Osteoblast (primary cell): ENCODE measurements at places on chromosomes 4 and X. TPM values are rescaled to one million over a fixed set of nuclear protein-coding genes. Genes with fewer than 3 reads are reported as not detected.

NUDT10 gene
- total RNA-seq, result 2.5 and 2.7 TPM in 2 replicates

CT45A5 gene
- not detected in 2 replicates for total RNA-seq

ZNF827 gene
- 16.3 and 20.0 TPM in 2 replicates for total RNA-seq

DGAT2L6 gene
- not detected in 2 replicates for total RNA-seq

CLDN22 gene
- total RNA-seq, result not detected in 2 replicates

NDST3 gene
- not detected in 2 replicates for total RNA-seq

GRCh38 chr4:38894322-38894982 lies 26.8 kb downstream of the FAM114A1 start:
- no peaks in the 10 kb centered on the region for H3K27me3 ChIP-seq
- H3K27ac ChIP-seq, result no peak overlapping the region
- no peak overlapping the region for H3K4me3 ChIP-seq
- DNase-seq, result no peak
- H3K36me3 ChIP-seq, result peaks cover 83% of the 10 kb centered on the region

DNA sequence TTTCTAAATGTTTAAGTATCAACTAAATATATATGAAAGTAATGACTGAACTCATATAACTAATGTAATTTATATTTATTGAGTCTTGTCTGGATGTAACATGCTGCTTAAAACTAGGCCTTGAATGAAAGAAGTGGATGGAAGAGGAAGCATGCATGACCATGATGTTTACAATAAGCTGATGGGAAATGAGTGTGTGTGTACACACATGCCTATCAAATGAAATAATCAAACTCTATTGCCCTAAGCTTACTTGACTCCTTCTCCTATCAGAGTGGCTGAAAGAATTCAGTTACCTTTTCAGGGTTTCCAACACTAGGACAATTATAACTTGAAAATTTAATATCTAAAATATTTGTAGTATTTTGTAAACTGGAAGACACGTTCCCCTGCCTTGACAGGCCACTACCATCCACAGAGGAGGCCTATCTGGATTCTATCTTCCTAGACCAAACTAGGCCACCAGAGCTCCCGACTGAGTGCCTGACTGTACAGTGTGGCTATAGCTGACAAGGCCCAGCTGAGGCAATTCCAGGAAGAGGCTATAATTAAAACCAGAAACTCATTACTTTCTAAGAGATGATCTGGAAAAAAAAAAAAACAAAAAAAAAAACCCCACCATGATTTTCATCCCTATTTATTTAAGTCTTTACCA lies 7.6 kb downstream of the ARSJ start:
- no peak for DNase-seq
- no peaks in the 10 kb centered on the region for H3K27me3 ChIP-seq
- no peak overlapping the region for H3K4me3 ChIP-seq

DNA sequence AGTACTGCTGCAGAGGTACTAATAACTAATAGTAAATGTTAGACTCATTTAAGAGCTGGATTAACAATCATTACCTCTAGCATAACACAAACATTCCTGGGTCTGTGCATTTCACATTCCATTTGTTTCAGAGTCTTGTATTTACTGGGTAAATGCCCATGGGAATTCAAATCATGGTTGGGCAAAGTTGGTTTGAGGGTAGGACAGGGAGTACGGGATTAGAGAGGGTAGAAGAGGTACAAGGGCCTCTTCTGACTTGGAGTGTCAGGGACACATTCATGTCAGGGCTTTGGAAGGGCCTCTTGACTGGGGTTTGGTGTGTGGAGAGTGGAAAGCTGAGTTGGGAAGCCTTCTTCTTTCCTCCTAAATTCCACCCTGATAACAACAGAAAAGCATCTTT lies 65.9 kb downstream of the WWC2 start:
- H3K4me1 ChIP-seq, result peaks cover 15% of the 10 kb centered on the region
- no peaks in the 10 kb centered on the region for H3K36me3 ChIP-seq
- no peak overlapping the region for H3K4me3 ChIP-seq
- DNase-seq, result no peak
- H3K27ac ChIP-seq, result no peak overlapping the region

DNA sequence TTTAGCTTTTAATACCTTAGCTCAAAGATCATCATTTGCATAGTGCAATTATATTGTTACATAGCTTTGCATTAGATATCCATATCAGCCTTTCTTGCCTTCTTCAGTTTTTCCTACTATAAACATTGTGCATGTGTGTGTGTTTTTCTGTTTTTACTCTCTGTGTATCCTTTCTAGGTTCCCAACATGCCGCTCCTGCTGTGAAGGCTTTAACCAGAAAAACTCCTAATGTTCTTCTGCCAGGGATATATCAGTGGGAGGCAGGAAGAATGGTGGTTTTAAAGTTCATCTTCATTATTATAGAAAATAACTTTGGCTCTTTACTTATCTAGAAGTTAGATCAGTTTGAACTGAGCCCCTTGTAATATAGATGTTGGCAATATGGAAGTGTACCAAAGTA lies 61.2 kb downstream of the CPE start:
- DNase-seq, result no peak
- no peak overlapping the region for H3K4me3 ChIP-seq
- H3K36me3 ChIP-seq, result no peaks in the 10 kb centered on the region
- no peak overlapping the region for H3K27ac ChIP-seq
- peaks cover 10% of the 10 kb centered on the region for H3K4me1 ChIP-seq

DNA sequence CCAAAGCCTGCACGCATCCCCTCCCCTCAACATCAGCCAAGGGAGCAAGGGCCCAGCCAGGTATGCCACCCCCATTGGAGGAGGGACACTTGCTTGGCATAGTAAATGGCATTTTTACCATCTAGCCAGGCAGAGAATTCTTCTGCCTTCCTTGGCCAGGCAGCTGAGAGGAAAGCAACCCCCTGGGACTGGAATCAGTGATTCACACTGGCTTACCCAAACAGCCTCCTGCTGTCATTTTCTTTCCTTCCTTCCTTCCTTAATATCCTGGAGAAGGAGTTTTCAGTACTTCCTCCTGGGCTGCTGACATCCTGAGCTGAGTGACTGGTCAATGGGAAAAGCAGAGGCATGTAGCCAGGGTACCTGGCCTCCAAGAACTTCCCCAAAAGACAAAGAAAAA lies 28.6 kb upstream of the KIAA1210 start:
- H3K36me3 ChIP-seq, result no peaks in the 10 kb centered on the region
- no peak overlapping the region for H3K4me3 ChIP-seq
- H3K27me3 ChIP-seq, result peaks cover 8% of the 10 kb centered on the region
- DNase-seq, result peak; percentile 55
- H3K4me1 ChIP-seq, result peaks cover 13% of the 10 kb centered on the region

DNA sequence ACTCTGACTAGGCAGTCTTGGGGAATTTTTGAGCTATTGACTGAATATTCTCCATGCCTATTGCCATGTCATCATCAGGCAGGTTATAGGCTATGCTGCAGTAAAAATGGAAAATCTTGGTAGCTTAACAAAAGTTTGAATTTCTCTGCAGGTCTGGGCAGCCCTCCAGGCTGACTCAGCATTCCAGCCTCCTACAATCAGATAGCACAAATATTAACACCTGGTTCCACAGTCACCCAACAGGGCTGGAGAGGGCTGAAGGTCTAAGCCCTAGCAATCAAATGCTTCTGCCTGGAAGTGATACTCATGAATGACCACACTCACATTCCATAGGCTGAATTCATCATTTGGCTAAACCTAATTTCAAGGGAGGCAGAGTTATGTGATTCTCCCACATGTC lies 9.6 kb upstream of the PPP3CA start:
- DNase-seq, result peak; percentile 60
- peak overlapping the region; percentile 89 for H3K27ac ChIP-seq
- no peaks in the 10 kb centered on the region for H3K27me3 ChIP-seq
- H3K4me1 ChIP-seq, result peaks cover 31% of the 10 kb centered on the region
- no peaks in the 10 kb centered on the region for H3K36me3 ChIP-seq

- no peak overlapping the region for H3K27ac ChIP-seq
- peaks cover 15% of the 10 kb centered on the region for H3K4me1 ChIP-seq
- no peak for DNase-seq
- H3K36me3 ChIP-seq, result no peaks in the 10 kb centered on the region
Measured at GRCh38 chrX:119479845-119480244, 11.6 kb downstream of the SLC25A5 start.

GRCh38 chrX:31545726-31546125 lies 473.9 kb upstream of the FTHL17 start:
- H3K27me3 ChIP-seq, result no peaks in the 10 kb centered on the region
- H3K27ac ChIP-seq, result peak overlapping the region; percentile 29
- no peak for DNase-seq
- no peaks in the 10 kb centered on the region for H3K36me3 ChIP-seq
- H3K4me3 ChIP-seq, result no peak overlapping the region
- H3K4me1 ChIP-seq, result peaks cover 18% of the 10 kb centered on the region

DNA sequence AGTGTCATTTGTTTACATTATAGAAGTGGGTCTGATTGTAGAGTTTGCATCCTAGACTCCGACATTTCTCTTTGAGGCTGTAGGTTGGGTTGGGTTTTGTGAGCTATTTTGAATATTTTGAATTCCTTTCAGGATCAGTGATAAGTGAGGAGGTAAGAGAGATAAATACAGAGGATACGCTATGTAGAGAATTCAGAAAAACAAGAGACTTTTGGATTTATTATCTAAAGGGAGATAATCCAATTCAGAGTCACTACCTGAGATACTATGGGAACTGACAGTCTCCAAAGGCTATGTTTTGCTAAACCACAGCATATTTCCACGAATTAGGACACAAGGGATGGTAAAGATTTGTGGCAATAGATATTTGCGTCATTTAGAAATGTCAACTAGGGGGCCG lies 16.9 kb upstream of the RAP2C start:
- H3K36me3 ChIP-seq, result no peaks in the 10 kb centered on the region
- peaks cover 9% of the 10 kb centered on the region for H3K27me3 ChIP-seq
- no peaks in the 10 kb centered on the region for H3K4me1 ChIP-seq
- no peak overlapping the region for H3K4me3 ChIP-seq
- no peak overlapping the region for H3K27ac ChIP-seq
- no peak for DNase-seq

GRCh38 chr4:76011700-76012387 lies 4.5 kb upstream of the CXCL9 start:
- peaks cover 16% of the 10 kb centered on the region for H3K4me1 ChIP-seq
- H3K27me3 ChIP-seq, result no peaks in the 10 kb centered on the region
- H3K4me3 ChIP-seq, result peak overlapping the region; percentile 35
- peak overlapping the region; percentile 72 for H3K27ac ChIP-seq
- no peaks in the 10 kb centered on the region for H3K36me3 ChIP-seq

DNA sequence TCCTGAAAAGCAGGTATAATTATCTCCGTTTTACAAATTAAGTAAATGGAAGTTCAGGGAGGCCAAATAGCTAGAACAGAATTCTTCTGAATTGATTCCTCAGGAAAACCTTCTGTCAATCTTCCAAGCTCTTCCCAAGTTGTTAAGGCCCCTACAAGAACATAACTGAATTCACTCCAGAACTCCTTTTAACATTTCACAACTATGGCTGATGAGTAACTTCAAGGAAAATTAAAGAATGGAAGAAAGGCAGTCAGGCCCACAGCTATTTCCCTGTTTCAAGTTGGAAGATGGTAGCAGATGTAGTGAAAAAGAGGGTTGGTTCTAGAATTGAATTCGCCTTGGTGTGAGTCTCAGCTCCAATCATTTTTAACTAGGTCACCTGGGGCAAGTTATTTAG lies 15.9 kb downstream of the SETD7 start:
- no peak overlapping the region for H3K27ac ChIP-seq
- H3K4me3 ChIP-seq, result no peak overlapping the region
- no peaks in the 10 kb centered on the region for H3K27me3 ChIP-seq
- DNase-seq, result no peak

- DNase-seq, result no peak
- no peaks in the 10 kb centered on the region for H3K27me3 ChIP-seq
- H3K4me1 ChIP-seq, result no peaks in the 10 kb centered on the region
- H3K36me3 ChIP-seq, result peaks cover 13% of the 10 kb centered on the region
- H3K4me3 ChIP-seq, result no peak overlapping the region
Measured at GRCh38 chr4:54011201-54011600, 53.2 kb downstream of the CHIC2 start.

GRCh38 chr4:181330654-181331201 lies 912.5 kb upstream of the TENM3 start:
- H3K36me3 ChIP-seq, result no peaks in the 10 kb centered on the region
- no peak overlapping the region for H3K27ac ChIP-seq
- no peaks in the 10 kb centered on the region for H3K4me1 ChIP-seq
- no peak overlapping the region for H3K4me3 ChIP-seq
- no peak for DNase-seq
- no peaks in the 10 kb centered on the region for H3K27me3 ChIP-seq

DNA sequence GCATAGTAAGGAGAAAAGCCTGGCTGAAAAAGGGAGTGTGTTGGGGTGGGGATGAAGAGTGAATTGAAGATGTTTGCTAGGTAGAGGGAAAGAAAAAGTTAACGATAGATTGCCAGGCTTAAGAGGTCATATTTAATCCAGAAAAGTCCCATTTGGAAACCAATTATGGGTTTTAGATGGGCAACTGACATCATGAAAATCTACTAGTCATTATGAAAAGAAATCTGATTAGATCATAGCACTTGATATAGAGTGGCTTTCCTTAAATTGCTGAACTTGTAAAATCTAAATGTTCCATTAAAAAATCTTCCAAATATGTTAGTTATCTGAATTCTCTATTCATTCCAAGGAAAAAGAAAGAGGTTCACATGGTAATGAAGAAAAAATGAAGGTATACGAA lies 37.5 kb upstream of the IL21 start:
- H3K27me3 ChIP-seq, result no peaks in the 10 kb centered on the region
- no peak overlapping the region for H3K4me3 ChIP-seq
- no peaks in the 10 kb centered on the region for H3K36me3 ChIP-seq

DNA sequence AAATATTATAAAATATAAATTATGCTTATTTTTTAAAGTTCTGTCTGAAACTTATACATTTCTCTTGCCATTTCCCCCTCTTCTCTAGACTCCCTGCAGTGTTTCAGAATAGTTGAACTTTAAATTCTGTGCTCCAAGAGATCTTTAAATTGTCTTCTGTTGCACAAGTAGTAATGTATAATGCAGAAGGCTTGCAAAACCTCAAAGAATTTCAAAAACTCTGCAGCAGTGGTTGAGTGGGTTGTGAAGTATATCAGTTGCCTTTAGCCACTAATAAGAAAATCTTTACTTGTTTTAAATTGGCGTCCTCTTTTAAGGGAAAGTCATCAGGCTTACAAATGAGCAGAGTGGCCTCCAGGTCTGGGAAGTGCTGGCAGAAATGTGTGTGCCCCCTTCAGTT lies 1153.3 kb upstream of the PABPC4L start:
- H3K27me3 ChIP-seq, result no peaks in the 10 kb centered on the region
- no peak for DNase-seq
- H3K36me3 ChIP-seq, result no peaks in the 10 kb centered on the region
- no peaks in the 10 kb centered on the region for H3K4me1 ChIP-seq

- DNase-seq, result no peak
- peaks cover 6% of the 10 kb centered on the region for H3K4me1 ChIP-seq
- no peaks in the 10 kb centered on the region for H3K27me3 ChIP-seq
- no peak overlapping the region for H3K4me3 ChIP-seq
- no peaks in the 10 kb centered on the region for H3K36me3 ChIP-seq
- H3K27ac ChIP-seq, result no peak overlapping the region
Measured at GRCh38 chr4:106058921-106059320, 163.7 kb downstream of the NPNT start.

- no peaks in the 10 kb centered on the region for H3K4me1 ChIP-seq
- DNase-seq, result no peak
- no peaks in the 10 kb centered on the region for H3K36me3 ChIP-seq
Measured at GRCh38 chr4:112093636-112094202, 51.5 kb upstream of the FAM241A start.
